CD4-positive, alpha-beta T cell treated with Interleukin-2 at 100 ng/mL for 4 hours (primary cell): ENCODE measurements at places on chromosomes 2 and 18.

GRCh38 chr2:190159453-190159852 lies 96.9 kb upstream of the MSTN start:
- DNase-seq = no peak

DNA sequence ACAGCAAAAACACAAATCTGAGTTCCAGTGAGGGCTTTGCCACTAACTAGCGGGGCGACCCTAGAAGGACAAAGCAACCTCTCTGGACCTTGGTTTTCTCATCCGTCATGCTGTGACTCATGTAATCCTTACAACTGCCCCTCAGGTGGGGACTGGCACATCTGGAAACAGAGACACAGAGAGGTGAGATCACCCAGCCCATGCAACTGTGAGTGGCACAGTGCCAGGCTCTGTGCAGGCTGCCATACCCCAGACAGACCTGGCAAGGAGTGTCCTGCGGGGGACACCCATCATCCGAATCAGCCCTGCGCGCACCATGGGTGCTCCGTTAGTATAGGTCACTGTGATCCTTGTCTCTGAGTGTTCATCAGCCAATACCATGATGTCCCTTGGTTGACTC lies 198.3 kb downstream of the SMAD7 start:
- DNase-seq = no peak

- peak; percentile 90 for DNase-seq
Measured at GRCh38 chr2:157443795-157444640, at the start of gene CYTIP. Gene CYTIP (minus strand): TSS chr2:157444089. CDS start chr2:157444020, 69 bp downstream.

GRCh38 chr2:142723236-142723635 lies 154.2 kb upstream of the KYNU start:
- DNase-seq = no peak

DNA sequence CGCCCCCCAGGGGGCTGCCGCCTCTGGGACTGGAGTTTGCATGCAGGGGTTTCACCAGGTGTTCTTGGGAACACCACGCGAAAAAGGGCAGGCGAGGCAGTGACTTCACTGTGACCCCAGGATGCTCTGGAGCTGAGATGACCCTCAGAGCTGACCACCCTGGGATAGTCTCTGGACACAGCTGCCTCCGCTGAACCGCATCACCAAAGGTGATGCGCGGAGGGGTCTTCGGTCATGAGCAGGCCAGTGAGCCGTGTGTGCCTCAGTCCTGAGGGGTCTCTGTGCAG lies 17.5 kb downstream of the GPR35 start:
- DNase-seq = no peak

- DNase-seq = no peak
Measured at GRCh38 chr2:27552941-27553340, 29.9 kb upstream of the ZNF512 start.

- no peak for DNase-seq
Measured at GRCh38 chr2:231785822-231786176, 446 bp upstream of the COPS7B start.

GRCh38 chr18:47149457-47150028 lies 757 bp downstream of the HDHD2 start:
- DNase-seq = no peak

GRCh38 chr2:143251681-143252080 lies 122.5 kb downstream of the ARHGAP15 start:
- DNase-seq = no peak
